ENCODE measurements at places on chromosomes 1 and 21. TPM values are rescaled to one million over a fixed set of nuclear protein-coding genes. Genes with fewer than 3 reads are reported as not detected.

Gene ANKRD35
- 0.19 TPM for total RNA-seq

Gene OLIG2
- total RNA-seq, result not detected

Gene FAM78B
- total RNA-seq, result 1.6 TPM

Gene GALE
- 15.2 TPM for total RNA-seq

DNA sequence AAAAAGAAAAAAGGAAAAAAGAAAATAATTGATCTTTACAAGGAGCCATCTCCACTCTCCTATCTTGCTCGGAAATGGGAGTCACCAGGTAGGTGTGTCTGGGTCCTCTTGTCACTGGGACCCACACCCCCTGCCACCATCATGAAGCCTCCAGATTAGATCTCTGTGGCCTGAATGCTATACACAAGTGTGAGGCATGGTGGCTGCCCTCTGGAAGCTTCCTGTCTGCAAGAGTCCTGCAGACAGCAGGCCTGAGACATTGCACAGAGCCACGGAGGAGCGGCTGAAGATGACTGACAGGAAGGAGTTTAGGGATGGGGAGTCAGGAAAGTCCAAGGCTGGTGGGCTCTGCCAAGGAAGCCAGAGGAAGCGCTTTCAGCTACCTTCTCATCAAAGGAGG, 16.2 kb downstream of the CDK18 start:
- H3K27ac ChIP-seq, result no peak overlapping the region
- no peaks in the 10 kb centered on the region for H3K36me3 ChIP-seq
- no peaks in the 10 kb centered on the region for H3K4me1 ChIP-seq
- no peak overlapping the region for H3K4me3 ChIP-seq

- H3K27me3 ChIP-seq, result no peaks in the 10 kb centered on the region
- H3K4me1 ChIP-seq, result no peaks in the 10 kb centered on the region
These were observed 15.5 kb upstream of the PRDM16 start for GRCh38 chr1:3053366-3053980.

DNA sequence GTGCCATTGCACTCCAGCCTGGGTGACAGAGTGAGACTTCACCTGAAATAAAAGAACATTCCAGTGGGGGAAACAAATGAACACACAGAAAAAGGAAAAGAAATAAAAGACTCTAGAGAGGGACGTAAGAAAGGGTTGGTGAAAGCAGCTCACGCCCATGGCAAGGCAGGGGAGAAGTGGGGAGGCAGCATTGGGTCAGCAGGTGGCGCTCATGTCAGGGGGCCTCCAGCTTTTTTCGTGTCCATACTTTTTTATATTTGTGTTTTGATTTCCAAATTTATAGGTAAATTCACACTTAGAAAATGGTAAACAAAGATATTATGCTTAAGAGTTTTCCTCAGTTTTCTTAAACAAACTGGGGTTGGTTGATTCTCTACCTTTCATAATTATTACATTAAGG, 45.5 kb downstream of the VPS13D start:
- peak; percentile 26 for DNase-seq
- H3K4me1 ChIP-seq, result no peaks in the 10 kb centered on the region
- no peak overlapping the region for H3K27ac ChIP-seq
- H3K27me3 ChIP-seq, result no peaks in the 10 kb centered on the region
- peaks cover 6% of the 10 kb centered on the region for H3K36me3 ChIP-seq

DNA sequence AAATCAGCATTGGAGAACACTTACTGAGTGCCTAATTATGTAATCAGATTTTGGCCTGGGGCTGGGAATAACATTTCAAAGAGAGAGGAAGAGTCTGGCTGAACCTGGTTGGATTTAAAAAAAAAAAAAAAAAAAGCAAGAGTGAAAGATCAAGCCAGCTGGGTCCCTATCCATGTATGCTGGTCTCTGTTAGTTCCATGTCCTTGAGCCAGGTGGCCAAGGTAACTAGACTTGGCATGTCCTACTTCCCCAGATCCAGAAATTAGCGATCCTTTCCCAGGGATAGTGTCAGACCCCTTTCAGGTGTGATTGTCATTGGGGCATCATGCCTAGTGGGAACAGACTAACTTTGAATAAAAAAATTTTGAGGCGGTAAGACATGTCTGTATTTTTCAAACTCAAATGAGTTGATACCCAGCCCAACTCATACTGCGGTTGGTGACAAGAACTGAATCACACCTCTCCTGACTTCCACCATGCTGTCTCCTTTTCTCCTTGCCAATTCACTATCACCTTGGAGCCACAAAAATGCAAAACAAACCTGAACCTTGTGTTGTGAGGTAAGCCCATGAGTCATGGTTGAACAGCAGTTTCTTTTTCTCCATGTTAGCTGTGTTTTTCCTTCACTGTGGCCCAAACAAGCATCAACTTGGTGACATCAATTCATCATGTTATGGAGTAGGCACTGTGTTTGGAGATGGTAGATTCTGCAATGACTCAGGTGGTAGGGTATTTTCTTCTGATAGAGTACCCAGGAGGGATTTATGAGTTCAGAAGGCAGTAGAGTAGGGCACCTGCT, 24.5 kb upstream of the PPP2R5A start:
- no peaks in the 10 kb centered on the region for H3K36me3 ChIP-seq
- peak overlapping the region; percentile 59 for H3K27ac ChIP-seq
- no peaks in the 10 kb centered on the region for H3K27me3 ChIP-seq
- DNase-seq, result no peak
- peaks cover 8% of the 10 kb centered on the region for H3K4me1 ChIP-seq

Data from pancreas (tissue), 10 donors.